ENCODE measurements at places on chromosomes 5 and 9.
A peak's percentile ranks its signal among the peaks of the same experiment; 100 is the strongest.

- no peaks in the 10 kb centered on the region for H3K4me1 ChIP-seq
- no peaks in the 10 kb centered on the region for H3K36me3 ChIP-seq
- H3K27me3 ChIP-seq = peaks cover 3% of the 10 kb centered on the region
- no peak for DNase-seq
- no peak overlapping the region for H3K27ac ChIP-seq
- no peak overlapping the region for H3K4me3 ChIP-seq
Measured at GRCh38 chr9:87567571-87567970, 69.9 kb downstream of the DAPK1 start.

DNA sequence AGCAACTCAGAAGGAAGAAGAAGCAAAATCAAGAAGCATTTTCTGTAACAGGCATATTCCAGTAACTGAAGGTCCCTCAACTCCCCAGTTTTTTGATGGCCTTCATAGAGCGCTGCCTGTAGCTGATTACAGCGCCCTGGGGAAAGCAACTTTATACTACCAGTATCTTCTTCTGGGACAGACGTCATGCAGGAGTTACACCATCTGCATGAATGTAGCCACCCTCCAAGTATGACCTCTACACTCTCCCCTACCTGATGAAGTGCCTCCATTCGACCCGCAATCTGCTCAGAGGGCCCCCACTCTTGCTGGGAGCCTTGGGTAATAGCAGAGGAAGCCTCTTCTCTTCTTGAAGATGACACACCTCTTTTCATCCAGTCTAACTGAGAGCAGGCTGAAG is 21.0 kb upstream of the SH3TC2 start:
- no peak overlapping the region for H3K27ac ChIP-seq
- DNase-seq = no peak
- no peaks in the 10 kb centered on the region for H3K27me3 ChIP-seq
- H3K36me3 ChIP-seq = no peaks in the 10 kb centered on the region

GRCh38 chr5:125200866-125201373 is 454.5 kb upstream of the ZNF608 start:
- H3K4me3 ChIP-seq = no peak overlapping the region
- H3K27me3 ChIP-seq = no peaks in the 10 kb centered on the region
- H3K36me3 ChIP-seq = no peaks in the 10 kb centered on the region
- H3K27ac ChIP-seq = no peak overlapping the region
- DNase-seq = no peak

DNA sequence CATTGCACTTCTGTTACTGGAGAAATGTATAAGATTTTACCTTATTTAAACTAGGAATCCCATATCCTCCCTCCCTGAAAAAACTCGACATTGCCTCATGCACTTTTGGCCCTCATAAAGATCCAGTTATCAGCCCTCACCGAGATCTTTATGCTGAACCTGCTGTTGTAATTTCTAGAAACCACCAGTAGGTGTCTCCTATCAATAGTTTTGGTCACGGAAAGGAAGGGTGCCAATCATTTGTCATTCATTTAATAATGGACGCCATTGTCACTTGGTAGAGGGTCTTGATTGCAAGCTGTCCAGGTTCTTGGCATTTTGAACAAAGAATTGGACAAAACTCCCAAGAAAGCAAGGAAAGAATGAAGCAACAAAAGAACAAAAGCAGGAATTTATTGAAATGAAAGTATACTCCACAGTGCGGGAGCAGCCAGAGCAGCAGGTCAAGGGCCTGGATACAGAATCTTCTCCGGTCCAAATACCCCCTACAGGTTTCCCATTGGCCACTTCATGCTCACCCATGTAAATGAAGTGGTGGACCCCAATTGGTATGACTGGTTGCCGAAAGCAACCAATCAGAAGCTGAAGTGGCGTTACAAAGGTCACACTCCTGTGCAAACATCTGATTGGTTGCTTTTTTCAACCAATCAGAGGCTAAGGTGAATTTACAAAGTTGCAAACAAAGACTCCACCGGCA is 524.3 kb downstream of the PSAT1 start:
- no peak overlapping the region for H3K27ac ChIP-seq
- H3K4me3 ChIP-seq = peak overlapping the region; percentile 39
- DNase-seq = peak; percentile 42
- no peaks in the 10 kb centered on the region for H3K27me3 ChIP-seq

GRCh38 chr5:141778206-141778605 is 96.2 kb upstream of the ARAP3 start:
- H3K27me3 ChIP-seq = peaks cover 35% of the 10 kb centered on the region
- H3K27ac ChIP-seq = no peak overlapping the region
- H3K36me3 ChIP-seq = no peaks in the 10 kb centered on the region
- no peaks in the 10 kb centered on the region for H3K4me1 ChIP-seq
- DNase-seq = peak; percentile 86
- H3K4me3 ChIP-seq = no peak overlapping the region

DNA sequence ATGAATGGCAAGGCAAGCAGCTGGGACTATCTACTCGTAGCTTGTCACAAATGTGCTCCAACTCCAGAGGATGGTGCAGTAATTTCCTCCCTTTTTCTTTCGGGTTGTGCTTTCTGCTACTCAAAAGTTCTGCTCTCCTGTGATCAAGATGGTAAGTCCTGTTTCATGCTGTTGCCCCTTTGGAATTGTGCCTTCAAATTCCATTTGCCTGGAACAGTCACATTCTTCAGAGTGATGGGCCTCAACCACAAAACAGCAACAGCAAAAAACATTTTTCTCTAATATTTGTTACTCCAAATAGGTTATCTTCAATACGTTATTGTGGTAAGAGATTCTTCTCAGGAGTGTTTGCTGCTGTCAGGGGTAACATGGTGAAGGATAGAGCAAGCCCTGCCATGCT is 209.3 kb downstream of the PALM2AKAP2 start:
- peak overlapping the region; percentile 5 for H3K27ac ChIP-seq
- no peaks in the 10 kb centered on the region for H3K27me3 ChIP-seq
- no peaks in the 10 kb centered on the region for H3K36me3 ChIP-seq
- no peak overlapping the region for H3K4me3 ChIP-seq
- peaks cover 14% of the 10 kb centered on the region for H3K4me1 ChIP-seq

- H3K4me3 ChIP-seq = no peak overlapping the region
- H3K27me3 ChIP-seq = no peaks in the 10 kb centered on the region
- H3K36me3 ChIP-seq = no peaks in the 10 kb centered on the region
- no peaks in the 10 kb centered on the region for H3K4me1 ChIP-seq
- no peak for DNase-seq
Measured at GRCh38 chr9:68869022-68869421, 144.9 kb downstream of the PRKACG start.

GRCh38 chr9:6049798-6050197 is 34.4 kb upstream of the RANBP6 start:
- H3K4me1 ChIP-seq = no peaks in the 10 kb centered on the region
- peaks cover 13% of the 10 kb centered on the region for H3K27me3 ChIP-seq
- H3K36me3 ChIP-seq = no peaks in the 10 kb centered on the region
- no peak overlapping the region for H3K27ac ChIP-seq

GRCh38 chr5:1734271-1734907 is 65.2 kb downstream of the MRPL36 start:
- no peaks in the 10 kb centered on the region for H3K27me3 ChIP-seq
- no peak for DNase-seq
- H3K4me1 ChIP-seq = no peaks in the 10 kb centered on the region
- no peak overlapping the region for H3K27ac ChIP-seq
- no peaks in the 10 kb centered on the region for H3K36me3 ChIP-seq

- no peaks in the 10 kb centered on the region for H3K36me3 ChIP-seq
- DNase-seq = no peak
- H3K4me3 ChIP-seq = no peak overlapping the region
- no peak overlapping the region for H3K27ac ChIP-seq
- H3K27me3 ChIP-seq = peaks cover 53% of the 10 kb centered on the region
Measured at GRCh38 chr5:149733129-149733900, 3.2 kb downstream of the PPARGC1B start.

GRCh38 chr9:4298255-4299004 is 1.4 kb downstream of the GLIS3 start:
- peak overlapping the region; percentile 74 for H3K4me3 ChIP-seq
- peak; percentile 27 for DNase-seq
- peaks cover 15% of the 10 kb centered on the region for H3K4me1 ChIP-seq

GRCh38 chr9:3873818-3874217 is 348.0 kb upstream of the RFX3 start:
- H3K4me3 ChIP-seq = no peak overlapping the region
- H3K36me3 ChIP-seq = peaks cover 5% of the 10 kb centered on the region
- H3K27ac ChIP-seq = 0 out of 2 replicates have a peak overlapping the region, but pooled peaks have one; percentile 27

DNA sequence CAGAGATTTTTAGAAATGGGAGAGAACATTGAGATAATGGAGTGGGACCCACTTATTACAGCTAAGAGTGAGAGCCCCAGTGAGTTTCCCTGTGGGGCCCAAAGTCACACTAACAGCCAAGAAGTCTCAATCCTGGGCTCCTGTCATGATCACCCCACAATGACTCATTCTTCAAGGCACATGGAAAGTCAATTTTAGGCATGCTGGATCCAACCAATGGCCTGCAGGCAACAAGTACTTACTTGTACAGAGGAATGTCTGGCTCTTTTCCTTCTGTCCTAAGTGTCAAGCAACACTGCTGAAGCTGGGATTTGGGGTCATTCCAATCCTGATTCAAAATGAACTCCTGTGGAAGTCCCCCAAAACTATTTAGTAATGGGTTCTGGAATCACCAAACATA is 123.1 kb downstream of the DROSHA start:
- peaks cover 22% of the 10 kb centered on the region for H3K36me3 ChIP-seq
- peak; percentile 74 for DNase-seq
- peaks cover 12% of the 10 kb centered on the region for H3K4me1 ChIP-seq

- H3K27ac ChIP-seq = no peak overlapping the region
- H3K4me3 ChIP-seq = no peak overlapping the region
- DNase-seq = no peak
- no peaks in the 10 kb centered on the region for H3K27me3 ChIP-seq
- no peaks in the 10 kb centered on the region for H3K36me3 ChIP-seq
Measured at GRCh38 chr5:103360475-103360874, 101.9 kb downstream of the MACIR start.

- H3K4me1 ChIP-seq = peaks cover 3% of the 10 kb centered on the region
- H3K36me3 ChIP-seq = no peaks in the 10 kb centered on the region
- H3K27me3 ChIP-seq = no peaks in the 10 kb centered on the region
- no peak overlapping the region for H3K27ac ChIP-seq
Measured at GRCh38 chr9:7097040-7097715, 339.4 kb downstream of the KDM4C start.

DNA sequence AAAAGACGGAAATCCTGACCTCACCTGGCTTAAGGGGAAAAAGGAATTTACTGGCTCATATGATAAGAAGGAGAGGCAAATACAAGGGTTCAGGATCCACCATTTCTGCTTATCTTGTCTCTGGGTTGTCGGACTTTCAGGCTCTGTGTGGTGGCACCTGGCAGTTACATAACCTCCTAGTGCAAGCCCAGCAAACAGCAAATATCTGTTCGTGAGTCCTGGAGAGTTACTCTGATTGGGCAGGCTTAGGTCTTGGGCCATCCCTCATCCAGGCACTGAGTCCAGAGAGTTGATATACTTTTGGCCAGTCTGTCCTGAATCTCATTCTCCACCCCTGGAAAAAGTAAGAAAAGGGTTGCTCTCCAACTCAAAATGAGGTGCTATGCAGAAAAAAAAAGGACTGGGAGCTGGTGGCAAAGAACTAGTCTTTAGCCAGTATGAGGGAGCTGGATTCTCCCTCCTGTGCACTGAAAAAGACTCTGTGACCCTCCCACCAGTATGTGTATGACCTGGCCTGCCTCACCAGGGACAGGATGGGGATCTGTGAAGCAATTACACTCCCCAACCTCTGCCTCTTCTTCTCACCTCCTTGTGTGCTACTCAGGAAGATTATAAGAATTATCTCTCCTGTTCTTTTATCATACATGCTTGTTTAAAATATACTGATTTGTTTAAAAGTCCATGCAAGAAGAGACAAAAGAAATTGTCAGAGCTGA is 282.9 kb downstream of the ARHGAP26 start:
- no peaks in the 10 kb centered on the region for H3K27me3 ChIP-seq
- H3K4me3 ChIP-seq = no peak overlapping the region
- H3K36me3 ChIP-seq = no peaks in the 10 kb centered on the region
- no peak for DNase-seq
- H3K27ac ChIP-seq = no peak overlapping the region

DNA sequence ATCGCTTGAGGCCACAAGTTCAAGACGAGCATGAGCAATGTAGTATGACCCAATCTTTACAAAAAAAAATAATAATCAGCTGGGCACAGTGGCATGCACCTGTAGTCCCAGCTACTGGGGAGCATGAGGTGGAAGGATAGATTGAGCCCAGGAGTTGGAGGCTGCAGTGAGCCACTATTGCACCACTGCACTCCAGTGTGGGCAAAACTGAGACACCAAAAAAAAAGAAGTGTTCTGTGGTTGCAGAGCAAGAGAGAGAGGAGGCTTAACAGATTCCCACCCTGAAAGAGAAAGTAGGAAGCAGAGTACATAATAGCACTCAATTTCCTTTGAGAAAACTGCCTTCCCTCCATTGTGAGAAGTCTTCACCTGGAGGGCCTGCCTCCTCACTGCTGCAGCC is 52.6 kb downstream of the ALDH7A1 start:
- no peak overlapping the region for H3K27ac ChIP-seq
- H3K4me1 ChIP-seq = peaks cover 2% of the 10 kb centered on the region
- DNase-seq = no peak
- H3K27me3 ChIP-seq = no peaks in the 10 kb centered on the region

GRCh38 chr5:116453988-116454411 is 120.6 kb downstream of the SEMA6A start:
- no peak overlapping the region for H3K4me3 ChIP-seq
- H3K36me3 ChIP-seq = no peaks in the 10 kb centered on the region
- peaks cover 14% of the 10 kb centered on the region for H3K27me3 ChIP-seq
- no peak for DNase-seq
- H3K4me1 ChIP-seq = 0 out of 2 replicates have a peak, but pooled peaks cover 2% of the 10 kb centered on the region

- no peaks in the 10 kb centered on the region for H3K36me3 ChIP-seq
- no peaks in the 10 kb centered on the region for H3K27me3 ChIP-seq
- no peak for DNase-seq
Measured at GRCh38 chr9:3473405-3473804, 52.4 kb downstream of the RFX3 start.

DNA sequence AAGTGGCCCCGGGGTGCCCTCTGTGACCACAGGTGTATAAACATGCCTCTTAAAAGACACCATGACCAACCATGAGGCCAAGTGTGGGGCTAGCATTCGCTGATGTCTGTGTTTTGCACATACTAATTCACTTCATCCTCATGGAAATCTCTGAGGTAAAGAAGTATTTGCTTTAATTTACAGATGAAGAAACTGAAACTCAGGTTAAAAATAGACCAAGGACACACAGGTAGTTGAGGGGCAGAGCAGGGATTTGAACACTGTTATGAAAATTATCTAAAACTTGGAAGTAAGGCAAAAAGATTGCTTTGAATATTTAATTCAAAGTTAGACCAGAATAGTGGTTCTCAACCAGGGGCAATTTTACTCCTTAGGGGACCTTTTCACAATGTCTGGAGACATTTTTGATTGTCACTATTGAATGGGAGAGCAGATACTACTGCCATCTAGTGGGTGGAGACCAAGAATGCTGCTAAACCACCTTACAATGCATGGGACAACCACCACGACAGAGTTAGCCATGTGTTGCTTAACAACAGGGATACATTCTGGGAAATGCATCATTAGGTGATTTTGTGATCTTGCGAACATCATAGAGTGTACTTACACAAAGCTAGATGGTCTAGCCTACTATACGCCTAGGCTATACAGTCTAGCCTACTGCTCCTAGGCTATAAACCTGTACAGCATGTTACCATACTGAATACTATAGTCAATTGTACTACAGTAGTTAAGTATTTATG is 8.0 kb upstream of the FXN start:
- H3K4me1 ChIP-seq = no peaks in the 10 kb centered on the region
- peak; percentile 45 for DNase-seq
- H3K27ac ChIP-seq = no peak overlapping the region
- peaks cover 11% of the 10 kb centered on the region for H3K27me3 ChIP-seq

- H3K36me3 ChIP-seq = peaks cover 4% of the 10 kb centered on the region
- H3K27ac ChIP-seq = no peak overlapping the region
- no peak for DNase-seq
- no peaks in the 10 kb centered on the region for H3K27me3 ChIP-seq
Measured at GRCh38 chr9:125646621-125647100, 60.3 kb downstream of the MAPKAP1 start.

All from IMR-90 (cell line).